Cardiac septum (tissue), 1 donor: ENCODE measurements at places on chromosomes 1 and 21. TPM values are rescaled to one million over a fixed set of nuclear protein-coding genes. Genes with fewer than 3 reads are reported as not detected.

Gene ZMYM4
- total RNA-seq, result 36.1 TPM

DNA sequence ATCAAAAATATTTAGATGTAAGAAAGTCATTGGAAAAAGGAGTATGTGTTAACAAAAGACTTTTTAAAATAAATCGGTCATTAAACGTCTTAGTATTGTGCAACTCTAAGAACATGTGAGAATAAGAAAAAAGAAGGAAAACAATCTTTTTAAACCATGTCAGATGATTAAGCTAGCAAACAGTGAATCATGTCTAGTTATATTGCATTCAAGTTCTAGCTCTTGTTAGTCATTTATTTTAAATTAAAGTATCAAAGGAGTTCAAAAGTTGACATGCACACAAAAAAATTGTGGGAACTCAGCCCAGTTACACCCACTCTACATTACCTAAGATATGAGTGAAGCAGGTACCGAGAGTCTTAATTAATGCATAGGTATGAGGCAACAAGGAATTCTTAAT, 9.8 kb downstream of the FRRS1 start:
- no peak for DNase-seq

DNA sequence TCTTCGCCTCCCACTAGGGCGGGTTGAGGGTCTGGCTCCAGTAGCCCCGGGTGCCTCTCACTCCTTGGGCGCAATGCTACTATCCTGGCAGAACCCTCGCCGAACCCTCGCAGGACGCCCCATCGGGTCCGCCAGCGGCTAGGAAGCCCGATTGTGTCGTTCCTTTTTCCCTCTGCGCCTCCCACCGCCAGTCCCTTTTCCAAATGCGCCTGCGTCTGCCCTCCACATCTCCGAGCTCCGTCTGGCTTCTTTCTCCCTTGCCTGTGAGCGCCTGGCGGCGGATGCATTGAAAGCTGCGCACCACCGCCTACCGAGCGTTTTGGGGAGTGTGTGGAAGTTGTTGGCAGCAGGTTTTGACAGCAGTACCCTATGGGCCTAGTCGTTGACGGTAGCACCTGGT, 1.0 kb upstream of the DIRAS3 start:
- DNase-seq, result no peak

DNA sequence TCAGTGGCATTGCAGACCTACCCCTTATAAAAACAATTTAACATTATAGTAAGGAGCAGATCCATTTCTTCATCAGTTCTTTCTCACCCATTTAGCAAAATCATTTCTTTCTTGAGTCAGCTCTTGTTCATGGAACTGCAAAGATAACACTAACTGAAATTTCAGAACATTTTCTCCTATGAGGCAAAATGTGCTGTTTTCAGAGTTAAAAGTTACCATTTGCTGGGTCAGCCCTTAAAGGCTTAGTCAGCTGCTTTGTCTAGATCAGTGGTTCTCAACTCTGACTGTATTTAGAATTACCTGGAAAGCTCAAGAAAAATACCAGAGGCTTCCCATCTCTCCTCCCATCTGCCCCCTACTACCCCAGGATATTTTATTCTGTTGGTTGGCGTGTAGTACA, 12.2 kb downstream of the METTL13 start:
- no peak for DNase-seq

DNA sequence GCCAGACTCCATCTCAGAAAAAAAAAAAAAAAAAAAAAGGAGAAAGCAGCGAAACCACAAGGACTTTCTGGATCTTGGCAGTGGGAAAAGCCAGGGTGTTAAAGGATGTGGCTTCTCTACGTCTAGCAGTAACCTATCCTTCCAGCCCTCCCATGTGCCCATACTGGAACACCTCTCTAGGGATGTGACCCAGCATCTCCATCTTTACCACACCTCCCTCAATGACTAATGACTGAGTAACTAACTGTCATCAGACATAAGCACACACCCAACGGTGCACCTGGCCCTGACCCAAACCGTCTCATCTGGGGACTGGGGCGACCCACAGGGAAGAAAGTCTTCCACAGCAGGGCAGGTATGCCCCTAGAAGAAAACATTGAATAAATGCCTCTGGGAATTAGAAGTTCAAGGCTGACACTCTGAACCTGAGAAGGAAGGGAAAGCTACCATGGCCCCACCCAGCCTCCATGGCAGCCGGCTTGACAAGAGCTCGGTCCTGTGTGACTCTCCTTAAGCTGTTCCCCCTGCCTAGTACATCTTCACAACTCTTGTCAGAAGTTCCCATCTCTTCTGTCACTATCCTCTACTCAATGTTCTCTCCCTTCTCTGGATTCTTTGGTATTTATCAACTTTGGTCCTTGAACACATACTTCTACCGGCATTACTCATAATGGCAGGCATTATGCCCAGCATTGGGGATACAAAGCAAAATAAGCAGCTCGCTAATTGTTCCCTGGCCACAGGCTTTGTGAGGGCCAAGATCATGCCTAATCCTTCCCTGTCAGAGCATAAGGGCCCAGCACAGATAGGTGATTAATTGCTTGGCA, 14.8 kb upstream of the PAQR6 start:
- DNase-seq, result no peak
